Smooth muscle cell of the brain vasculature (primary cell): ENCODE measurements at places on chromosomes 16 and 17.

DNA sequence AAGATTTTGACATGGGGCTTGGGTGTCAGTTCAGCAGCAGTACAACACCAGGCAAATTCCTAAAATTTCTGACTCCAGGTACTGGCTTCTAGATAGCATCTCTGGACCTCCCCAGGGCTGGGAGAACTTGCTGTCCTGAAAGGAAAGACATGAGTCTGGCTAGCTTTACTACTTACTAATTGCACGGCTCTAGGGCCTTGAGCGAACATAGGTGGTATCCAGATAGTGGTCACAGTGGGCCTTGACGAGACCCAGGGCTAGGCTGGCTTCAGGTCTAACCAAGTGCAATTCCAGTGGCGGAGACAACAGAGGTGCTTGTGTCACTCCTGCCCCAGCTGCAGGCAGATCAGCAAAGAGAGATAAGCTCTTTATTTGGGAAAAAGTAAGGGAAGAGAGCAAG, 16.4 kb upstream of the SLC13A5 start:
- DNase-seq = no peak

GRCh38 chr17:31650756-31651520, 208.1 kb downstream of the COPRS start:
- DNase-seq = no peak

- no peak for DNase-seq
These were observed 77.5 kb upstream of the CHMP6 start for GRCh38 chr17:80913928-80914821.

DNA sequence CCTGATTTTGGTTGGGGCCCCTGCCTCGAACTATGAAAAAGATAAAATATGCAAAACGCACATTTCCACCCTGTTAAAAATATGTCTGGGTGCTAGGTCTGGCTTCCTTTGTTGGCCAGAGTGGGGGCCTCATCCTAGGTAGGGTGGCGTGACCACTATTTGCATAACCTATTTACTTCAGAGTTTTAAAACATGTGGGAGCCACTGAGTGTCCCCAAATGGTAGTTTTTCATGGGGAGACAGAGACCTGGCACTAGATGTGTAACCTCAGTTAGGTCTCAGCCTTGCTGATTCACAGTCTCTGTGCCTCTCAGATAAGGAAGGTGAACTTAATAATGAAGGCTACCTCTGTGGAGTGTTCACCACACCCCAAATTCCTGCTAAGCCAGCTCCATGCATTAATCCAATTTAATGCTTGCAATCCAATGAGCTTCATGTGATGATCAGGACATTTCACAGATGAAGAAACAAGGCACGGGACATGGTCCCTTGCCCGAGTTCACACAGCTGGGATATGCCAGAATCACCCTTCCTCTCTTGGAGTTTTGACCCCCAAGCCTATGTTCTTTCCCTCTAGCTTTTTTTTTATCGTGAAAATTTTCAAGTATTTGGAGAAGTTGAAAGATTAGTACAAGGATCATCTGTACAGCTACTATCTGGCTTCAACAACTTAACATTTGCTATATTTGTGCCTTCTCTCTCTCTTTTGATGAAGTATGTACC, 103.4 kb downstream of the IRF8 start:
- no peak for DNase-seq

GRCh38 chr17:82097919-82098168, 192 bp downstream of the FASN start:
- DNase-seq = no peak

- DNase-seq = no peak
These were observed 16.3 kb downstream of the ADAD2 start for GRCh38 chr16:84207251-84207650.

GRCh38 chr16:85998868-85999729, 100.1 kb downstream of the IRF8 start:
- DNase-seq = no peak

DNA sequence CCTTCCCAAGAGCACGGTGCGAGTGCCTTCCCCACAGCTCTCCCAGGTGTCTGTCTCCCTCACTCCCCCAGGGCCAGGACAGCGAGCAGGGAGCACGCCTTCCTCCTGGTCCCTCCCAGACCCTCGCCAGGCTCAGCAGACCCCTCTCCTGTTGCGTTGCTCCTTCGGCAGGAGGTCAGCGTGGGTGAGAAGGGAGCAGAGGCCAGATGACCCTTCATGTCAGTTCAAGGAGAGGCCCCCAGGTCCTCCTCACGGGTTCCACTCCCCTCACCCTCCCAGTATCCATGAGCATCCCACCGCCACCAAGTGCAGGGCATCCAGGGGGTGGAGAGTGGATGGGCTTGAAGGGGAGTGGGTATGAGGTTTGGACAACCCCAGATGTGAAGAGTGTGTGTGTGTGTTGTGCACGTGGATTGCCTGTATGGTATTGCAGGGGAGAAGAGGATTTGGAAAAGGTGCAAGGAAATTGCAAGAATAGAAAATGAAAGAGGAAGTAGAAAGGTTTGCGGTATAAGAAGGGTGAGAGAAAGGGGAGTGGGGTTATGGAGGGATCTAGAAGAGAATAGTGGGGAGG, 17.7 kb downstream of the SGCA start:
- no peak for DNase-seq

DNA sequence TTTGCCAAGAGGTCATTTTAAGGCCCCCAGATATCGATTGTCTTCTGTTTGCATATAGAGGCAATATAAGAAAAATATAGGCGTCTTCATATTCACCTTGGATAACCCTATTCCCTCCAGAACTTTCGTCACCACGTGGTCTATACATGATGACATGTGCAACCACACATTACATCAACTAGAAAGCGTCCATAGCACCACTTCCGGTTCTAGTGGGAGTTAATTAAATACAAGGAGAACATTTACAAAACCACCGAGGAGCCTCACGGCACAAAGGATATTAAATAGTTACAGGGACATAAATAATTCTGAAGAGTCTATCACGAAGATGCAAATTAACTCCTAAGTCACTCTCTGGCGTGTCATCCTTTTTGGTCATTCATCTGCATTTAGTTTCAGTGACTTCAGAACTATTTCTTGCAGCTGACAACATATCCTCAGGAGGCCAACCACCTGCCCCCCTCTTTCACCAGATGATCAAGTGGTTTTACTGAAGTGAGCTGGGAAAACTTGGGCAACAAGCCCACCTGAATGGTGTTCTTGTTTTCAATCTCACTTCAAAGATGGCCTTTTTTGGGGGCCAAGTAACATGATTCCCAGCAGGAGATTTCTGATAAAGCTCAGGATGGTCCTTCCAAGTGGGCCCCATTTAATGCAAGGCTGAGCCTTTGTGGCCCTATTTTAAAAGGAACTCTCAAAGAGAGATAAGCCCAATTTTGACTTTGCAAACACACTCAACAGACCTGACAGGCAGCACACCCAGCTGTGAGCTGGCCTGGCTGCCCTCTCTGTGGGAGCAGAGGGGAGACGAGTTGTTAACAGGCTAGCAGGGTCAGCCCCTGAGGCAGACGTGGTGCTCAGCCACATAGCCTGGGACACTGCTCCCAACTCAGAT, 15.3 kb downstream of the CMTM3 start:
- DNase-seq = no peak

GRCh38 chr17:50840311-50840851, 5.0 kb downstream of the WFIKKN2 start:
- no peak for DNase-seq

DNA sequence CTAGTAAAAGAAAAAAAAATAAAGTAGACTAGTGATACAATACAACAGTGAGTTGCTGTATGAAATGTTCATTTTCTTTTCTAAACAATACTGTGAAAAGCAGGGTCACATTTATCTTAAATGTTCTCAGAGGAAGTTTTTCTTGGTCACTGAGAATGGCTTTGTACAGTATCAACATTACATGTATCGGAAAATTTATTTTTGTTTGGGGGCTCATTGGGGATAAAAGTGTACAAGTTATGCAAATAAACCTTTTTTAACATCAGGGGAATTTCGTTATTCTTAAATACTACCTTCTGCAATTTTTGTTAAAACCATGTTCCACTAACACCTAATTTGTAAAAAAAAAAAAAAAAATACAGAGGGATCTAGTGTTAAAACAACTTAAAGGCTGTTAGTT, 8.7 kb upstream of the ZNF594 start:
- no peak for DNase-seq

DNA sequence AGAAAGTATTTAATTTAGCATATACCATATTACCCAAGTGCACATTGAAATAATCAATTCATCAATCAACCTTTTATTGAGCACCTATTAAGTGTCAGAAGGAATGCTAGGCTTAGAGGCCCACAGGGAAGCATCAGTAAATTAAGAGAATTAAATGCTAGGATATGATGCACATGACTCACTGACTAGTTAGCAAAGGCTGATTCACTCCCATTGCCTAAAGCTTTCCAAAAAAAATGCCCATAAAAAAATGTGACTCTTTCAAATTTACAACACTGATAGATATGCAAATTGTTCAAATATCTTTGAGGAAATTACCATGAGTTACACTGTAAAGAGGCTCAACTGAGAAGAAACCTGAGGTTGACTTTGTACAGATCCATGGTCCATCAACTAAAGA, 883.3 kb downstream of the CDH11 start:
- DNase-seq = no peak

GRCh38 chr17:66625311-66625767, 209.6 kb upstream of the CACNG5 start:
- no peak for DNase-seq

GRCh38 chr17:60142872-60143499, 6.8 kb upstream of the CA4 start:
- peak; percentile 68 for DNase-seq

DNA sequence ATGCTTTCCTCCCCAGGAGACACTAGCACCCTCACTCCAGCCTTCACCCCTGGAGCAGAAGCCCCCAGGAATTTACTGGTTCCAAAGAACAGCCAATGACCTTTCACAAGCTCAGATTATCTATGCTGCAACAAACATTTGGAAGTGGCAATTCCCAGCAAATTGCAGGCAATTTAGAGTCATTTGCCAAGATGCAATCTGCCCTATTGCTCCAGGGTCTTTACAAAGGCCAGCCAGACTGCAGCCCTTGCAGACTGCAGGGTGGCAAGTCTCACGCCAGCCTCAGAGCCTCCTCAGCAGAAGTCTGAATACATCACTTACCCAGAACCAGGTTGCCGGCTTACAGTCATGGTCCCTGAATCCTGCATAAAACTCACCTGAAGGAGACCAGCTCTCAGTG, 21.8 kb downstream of the AXIN1 start:
- no peak for DNase-seq

GRCh38 chr17:32007463-32008298, 498 bp downstream of the LRRC37B start:
- DNase-seq = no peak

GRCh38 chr17:80760511-80760911, 215.9 kb downstream of the RPTOR start:
- no peak for DNase-seq

GRCh38 chr17:54536306-54536705, 364.3 kb upstream of the TOM1L1 start:
- no peak for DNase-seq

DNA sequence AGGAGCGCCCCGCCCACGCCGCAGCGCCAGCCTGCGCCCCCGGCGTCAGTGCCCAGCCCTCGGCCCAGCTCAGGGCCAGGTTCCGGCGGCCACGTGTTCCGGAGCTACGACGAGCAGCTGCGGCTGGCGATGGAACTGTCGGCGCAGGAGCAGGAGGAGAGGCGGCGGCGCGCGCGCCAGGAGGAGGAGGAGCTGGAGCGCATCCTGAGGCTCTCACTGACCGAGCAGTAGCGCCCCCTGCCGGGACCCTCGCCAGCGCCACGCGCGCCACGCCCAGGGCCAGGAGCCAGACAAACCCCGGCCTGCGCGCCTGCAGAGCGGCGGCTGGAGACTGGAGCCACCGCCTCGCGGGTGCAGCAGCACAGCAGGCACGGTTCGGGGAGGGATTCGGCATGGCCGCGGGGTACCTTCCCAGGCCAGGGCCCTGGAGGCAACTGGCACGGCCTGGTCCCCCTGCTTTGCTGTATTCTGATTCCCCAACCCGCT, 9.3 kb downstream of the CORO6 start:
- peak; percentile 68 for DNase-seq

DNA sequence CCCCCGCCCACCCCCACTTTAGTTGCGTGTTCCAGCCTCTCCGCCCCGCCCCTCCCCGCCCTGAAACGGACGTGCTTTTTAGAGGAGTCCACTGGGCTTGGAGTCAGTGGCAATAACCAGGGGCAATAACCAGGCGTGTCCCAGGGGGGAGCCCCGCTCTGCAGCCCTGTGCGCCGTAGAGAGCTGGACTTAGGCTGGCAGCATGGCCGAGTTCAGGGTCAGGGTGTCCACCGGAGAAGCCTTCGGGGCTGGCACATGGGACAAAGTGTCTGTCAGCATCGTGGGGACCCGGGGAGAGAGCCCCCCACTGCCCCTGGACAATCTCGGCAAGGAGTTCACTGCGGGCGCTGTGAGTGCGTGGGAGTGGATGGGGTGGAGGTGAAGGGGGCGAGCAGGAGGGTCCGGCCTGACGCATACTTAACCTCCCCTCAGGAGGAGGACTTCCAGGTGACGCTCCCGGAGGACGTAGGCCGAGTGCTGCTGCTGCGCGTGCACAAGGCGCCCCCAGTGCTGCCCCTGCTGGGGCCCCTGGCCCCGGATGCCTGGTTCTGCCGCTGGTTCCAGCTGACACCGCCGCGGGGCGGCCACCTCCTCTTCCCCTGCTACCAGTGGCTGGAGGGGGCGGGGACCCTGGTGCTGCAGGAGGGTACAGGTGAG, at the start of gene ALOX15B:
ALOX15B (plus strand) TSS at position 106 of the 657 bp plus-strand sequence; CDS start at position 203, 97 bp downstream.
- no peak for DNase-seq

DNA sequence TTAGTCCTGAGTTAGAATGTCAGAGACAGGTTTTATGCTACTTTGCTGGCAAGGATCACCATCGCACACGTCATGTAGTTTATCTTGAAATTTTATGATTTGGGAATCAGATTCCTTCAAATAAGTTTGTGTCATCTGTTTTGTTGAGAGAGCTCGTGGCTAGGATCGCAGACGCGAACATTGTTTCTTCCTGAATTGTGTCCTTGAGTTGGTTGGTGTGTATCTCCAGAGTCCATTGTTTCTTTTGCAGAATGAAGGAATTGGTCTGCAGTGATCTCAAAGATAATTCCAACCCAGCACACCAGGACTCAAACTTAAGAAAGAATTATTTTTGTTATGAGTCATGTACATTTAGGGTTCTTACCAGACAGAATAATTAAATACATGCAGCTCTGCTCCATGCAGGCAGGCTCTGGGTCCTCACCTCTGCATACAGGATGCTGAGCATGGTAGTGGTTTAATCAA, 51.6 kb downstream of the PRKCA start:
- peak; percentile 55 for DNase-seq

- no peak for DNase-seq
These were observed 1.7 kb downstream of the TBKBP1 start for GRCh38 chr17:47695429-47696376.

GRCh38 chr16:27859020-27859419, 204.5 kb downstream of the GSG1L start:
- no peak for DNase-seq

DNA sequence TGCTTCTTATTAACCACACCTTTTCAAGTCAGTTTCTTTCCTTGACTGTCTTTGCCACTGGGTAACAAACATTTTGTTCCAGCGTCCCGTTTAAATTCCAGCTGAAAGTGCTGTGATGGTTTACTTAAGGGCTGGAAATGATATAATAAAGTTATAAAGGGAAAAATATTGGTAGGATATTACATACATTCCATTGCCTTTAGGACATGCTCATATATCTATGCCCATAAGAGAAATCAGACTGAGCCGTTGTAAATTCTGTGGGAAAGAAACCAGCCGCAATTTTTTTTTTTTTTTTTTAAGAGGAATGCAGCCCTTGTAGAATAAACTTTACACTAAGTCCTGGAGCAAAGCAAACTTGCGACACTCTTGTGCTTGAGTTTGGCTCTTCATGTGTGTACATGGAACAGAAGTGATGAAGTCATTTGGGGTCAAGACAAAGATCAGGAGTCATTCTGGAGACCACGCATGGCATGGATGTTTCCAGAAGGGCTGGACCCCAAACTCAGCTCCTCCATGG, 210.9 kb downstream of the XYLT1 start:
- no peak for DNase-seq

- DNase-seq = no peak
These were observed 773 bp downstream of the CENPX start for GRCh38 chr17:82021900-82022309.
